ENCODE measurements at places on chromosomes 7 and 10. TPM values are rescaled to one million over a fixed set of nuclear protein-coding genes. Genes with fewer than 3 reads are reported as not detected.

DNA sequence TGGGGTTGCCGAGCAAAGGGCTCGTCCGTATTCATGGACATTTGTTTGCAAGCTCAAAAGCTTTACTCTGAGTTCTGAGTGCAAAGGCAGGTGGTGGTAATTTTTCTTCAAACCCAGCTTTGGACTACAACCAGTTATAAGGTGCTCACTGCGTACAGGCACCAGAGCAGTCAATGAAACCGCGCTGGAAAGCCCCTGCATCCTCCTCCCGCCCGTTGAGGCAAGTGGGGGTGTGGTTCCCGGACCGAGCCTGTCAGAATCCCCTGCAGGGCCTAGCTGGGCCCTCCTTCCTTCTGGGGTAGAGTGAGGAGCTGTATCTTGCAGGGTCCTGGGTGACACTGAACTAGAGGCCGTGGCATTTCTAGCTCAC lies 22.3 kb downstream of the AMZ1 start:
- no peak for DNase-seq

GRCh38 chr10:33774857-33775256 lies 440.4 kb upstream of the NRP1 start:
- DNase-seq, result no peak

DNA sequence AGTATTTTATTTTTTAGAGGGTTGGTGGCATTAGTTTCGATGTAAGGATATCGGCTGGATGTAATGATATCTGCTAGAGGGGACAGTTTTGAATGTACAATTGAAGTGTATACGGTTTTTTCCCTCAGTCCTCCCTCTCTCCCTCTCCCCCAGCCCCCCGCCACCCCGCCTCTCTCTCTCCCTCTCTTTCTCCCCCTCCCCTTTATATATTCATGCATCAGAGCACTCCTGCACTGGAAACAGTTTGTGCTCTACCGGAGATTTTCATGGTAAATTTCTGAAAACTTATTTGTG lies 1.6 kb downstream of the GLCCI1 start:
- no peak for DNase-seq

DNA sequence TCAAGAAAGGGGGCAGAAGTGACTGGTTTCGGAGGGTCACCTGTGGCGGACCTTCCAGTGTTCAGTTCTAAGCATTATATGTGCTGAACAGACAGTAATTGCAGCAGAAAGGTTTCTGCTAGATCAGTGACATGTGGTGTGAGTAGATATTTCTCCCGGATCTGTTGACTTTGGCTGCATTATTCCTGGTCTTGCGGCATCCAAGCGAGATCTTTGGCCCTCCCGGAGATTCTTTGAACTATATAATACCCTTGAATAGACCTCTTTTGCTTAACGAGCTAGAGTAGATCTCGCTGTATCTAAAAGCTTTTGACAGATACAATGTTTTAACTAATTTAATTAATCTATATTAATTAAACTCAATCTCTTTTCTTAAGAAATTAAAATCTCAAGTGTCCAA lies 99.8 kb downstream of the PTN start:
- no peak for DNase-seq

DNA sequence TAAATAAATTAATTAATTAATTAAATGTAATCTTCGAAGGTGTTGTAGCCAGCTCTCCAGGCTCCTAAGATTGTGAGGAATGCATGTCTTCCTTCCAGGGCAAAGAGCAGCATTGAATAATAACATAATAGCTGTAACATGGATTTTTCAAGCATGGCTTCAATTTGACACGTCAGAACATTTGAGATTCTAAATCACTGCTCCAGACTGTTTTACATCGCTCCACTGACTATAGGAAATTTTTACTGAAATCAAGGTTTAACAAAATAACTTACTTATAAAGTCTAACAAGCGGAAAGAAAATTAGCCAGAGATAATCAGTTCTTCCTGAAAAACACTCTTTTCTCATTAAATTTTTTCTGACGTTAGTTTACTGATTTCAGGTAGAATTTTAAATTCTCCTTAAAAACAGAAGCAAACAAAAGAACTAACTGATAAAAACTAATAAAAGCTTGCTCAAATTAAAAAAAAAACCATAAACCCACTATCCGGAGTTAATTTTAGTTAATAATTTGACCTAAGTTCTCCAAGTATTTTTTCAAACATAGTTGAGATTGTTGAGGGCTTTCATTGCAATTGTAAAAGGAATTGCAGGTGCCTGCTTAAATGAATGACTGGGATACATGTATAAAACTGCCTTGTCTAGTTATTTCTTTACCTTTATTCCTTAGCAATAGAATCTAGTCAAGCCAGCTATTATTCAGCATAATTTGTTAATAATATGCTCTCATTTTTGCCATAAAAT lies 51.2 kb upstream of the SGCE start:
- DNase-seq, result no peak

DNA sequence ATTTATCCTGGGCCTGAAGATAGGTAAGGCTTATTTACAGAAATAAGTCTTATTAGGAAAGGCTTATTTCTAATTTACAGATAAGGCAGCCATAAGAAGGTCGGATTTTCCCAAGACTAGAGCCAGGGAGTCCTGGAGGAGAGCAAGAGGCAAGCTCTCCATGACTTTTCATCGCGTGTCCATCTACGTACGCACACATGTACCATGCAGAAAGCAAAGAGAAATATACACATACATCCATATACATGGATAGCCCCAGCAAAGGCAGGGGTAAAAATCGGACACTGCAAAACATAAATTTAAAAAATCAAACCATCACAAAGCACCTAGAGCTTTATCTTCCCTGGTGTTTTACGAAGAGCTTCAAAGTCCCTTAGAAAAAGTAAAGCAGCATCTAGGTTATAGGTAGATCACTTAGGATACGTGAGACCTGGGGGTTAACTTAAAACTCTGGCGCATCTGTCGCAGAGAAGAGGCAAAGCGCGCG lies 25.8 kb upstream of the ZRANB1 start:
- peak; percentile 32 for DNase-seq

DNA sequence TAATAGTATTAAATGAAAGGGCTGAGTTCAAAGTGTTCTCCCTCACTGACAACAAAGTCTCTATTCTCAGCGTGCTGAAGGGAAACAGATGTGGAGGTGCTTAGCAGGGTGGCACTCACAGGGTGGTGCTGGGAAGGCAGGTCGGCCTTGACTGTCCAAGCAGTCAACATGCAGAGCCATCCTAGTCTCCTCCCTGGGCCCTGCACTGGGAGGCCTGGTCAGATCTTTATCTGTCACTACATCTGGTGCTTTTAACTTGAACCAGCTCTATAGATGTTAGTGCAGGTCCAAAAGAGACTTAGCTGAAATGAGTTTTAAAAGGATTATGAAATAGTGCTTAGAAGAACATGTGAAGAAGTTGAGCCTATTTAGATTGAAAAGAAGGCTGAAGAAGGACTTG lies 82.1 kb downstream of the AVL9 start:
- no peak for DNase-seq

GRCh38 chr7:115009736-115010440 lies 88.0 kb downstream of the MDFIC start:
- DNase-seq, result peak; percentile 92

GRCh38 chr10:3812141-3812540 lies 27.1 kb upstream of the KLF6 start:
- DNase-seq, result no peak

DNA sequence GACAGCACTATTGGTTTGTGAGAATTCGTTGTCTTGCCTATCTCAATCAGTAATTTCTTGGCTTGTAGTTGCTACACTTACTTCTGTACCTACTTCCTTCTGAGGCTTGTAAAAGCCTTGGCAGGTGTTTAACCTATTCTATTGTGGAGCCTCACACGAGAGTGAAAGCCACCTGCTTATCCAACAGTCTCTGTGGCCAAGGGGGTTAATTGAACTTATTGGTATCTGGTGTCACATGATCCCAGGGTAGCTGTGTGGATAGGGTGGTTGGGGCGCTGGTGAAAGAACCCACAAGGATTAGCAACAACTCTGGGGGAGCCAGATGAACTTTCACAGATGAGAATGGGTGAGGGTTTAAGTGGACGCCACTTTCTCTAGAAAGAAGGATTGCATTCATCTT lies 13.9 kb upstream of the ATP6V0E2 start:
- no peak for DNase-seq

DNA sequence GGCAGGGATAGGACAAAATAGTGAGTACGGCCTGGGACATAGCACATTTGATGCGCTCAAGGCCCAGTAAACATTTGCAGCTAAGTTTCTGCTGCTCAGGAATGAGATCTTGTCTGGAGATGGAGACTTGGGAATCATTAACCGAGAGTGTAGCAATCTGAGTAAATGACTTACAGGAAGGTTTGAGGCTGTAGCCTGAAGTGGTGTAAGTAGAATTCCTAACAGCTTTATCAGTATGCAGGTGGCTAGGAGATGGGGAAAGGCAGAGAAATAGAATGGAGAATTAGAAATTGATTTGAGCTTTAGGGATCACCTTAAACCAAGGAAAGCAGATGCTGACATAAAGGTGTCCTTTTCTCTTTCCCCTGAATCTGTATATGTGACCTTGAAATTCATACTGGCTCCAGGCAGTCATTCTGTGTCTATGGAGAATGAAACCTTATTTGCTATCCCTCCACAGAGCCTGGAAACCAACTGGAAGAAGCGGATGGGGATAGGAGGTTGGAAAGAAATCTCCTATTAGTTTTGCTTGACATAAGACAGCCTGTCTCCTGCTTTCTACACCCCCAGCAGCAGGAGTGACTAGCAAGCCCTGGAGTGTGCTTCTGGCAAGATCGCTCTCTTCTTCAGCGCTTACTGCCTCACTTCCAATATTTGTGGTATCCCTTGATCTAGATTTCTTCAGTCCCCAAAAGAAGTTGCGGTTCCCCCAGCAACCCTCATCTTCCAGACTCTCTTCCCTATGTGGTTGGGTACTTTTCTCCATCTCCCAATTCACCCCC lies 6.4 kb upstream of the PON2 start:
- no peak for DNase-seq

DNA sequence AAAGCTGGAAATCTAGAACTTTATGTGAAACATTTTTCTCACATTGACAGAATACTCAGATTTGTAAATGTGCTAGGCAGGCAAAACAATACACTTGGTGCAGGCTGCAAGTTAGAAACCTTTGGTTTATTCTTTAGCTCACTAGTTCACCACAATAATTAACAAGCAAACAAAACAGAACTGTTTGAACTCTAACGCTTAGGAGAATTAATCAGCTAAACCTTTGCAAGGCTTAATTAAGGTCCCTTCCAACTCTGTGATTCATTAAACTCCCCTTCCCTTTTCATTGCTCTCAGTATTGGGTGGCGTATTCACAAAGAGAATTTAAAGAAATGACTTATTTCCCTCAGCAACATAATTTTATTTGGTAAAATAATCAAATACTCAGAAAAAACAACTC lies 99.0 kb downstream of the PON1 start:
- no peak for DNase-seq

DNA sequence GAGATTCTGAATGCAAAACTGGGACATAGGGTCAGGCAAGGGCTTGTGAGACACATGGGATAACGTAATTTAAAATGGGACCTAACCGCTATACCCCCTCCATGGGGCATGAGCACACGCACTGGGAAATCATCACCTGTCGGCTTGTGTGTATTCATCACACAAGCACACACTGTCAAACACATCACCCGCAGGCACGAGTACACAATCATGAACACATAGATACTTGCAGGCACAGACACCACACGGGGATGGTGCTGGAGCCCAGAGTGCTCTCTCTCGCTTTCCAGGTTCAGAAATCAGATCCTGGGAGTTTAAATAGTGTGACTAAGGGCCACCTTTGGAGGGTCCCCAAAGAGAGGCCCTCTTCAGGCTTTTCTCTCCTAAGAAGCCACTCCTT lies 19.6 kb upstream of the TLX1 start:
- DNase-seq, result no peak

DNA sequence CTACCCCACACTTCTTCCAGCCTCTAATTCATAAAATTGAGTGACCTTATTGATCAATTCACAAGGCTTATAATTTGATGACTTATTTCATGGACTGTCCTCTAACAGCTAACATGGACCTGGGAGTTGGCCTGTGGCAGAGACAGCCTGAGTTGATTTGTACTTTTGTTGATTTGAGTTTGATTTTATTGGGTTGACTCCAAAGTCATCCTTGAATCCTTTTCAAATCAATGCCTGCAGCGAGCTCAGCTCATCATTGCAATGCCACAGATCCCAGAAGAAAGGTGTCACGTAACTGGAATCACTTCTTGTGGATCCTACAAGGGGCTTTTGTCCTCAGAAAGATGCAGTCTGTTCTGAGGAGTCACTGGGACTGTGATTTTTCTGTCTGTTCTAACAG lies 138.0 kb downstream of the CAMK1D start:
- no peak for DNase-seq

- no peak for DNase-seq
Observed at GRCh38 chr7:100221231-100221718, 1.5 kb downstream of the PVRIG start.

DNA sequence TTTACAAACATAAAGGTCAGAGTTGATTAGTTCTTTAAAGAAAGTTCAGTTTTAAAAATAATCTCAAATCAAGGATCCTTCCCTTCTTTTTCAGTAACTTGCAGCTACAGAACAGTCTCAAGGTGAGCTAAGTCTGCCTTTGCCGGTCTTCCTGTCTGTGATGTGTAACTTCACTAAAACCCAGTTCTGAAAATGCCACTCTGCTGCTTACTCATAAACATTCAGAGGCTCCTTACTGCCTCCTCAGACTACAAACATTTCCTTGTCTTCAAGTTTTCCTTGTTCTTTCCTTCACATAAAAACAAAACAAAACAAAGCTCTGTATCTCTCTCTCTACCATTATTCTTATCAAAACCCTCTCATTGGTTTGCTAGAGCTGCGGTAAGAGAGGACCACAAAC lies 128.7 kb downstream of the ETV1 start:
- DNase-seq, result no peak

GRCh38 chr7:24781106-24781505 lies 23.8 kb upstream of the GSDME start:
- no peak for DNase-seq

GRCh38 chr7:22193450-22193983 lies 163.4 kb downstream of the RAPGEF5 start:
- DNase-seq, result peak; percentile 62

DNA sequence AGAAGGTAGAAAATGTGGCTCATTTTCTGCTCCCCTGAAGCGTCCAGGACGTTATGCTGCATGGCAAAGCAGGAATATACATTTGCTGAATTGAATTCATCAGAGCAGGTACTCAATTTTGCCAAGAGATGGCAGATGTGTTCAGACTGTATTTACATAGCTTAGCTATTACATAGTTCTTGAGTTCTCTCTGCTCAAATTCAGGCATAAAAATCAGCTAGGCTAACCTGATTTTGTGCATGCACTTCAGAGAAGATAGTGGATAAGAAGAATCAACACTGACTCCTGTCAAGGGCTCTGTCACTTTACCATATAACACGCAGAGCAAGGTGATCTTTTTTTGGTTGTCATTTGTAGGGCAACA lies 209.2 kb upstream of the FAM3C start:
- DNase-seq, result peak; percentile 12

Gene ADRA2A
- total RNA-seq, result under 0.01 TPM

Gene FAM25G
- not detected for total RNA-seq

Gene IL2RA
- total RNA-seq, result not detected

Gene PTPRE
- 1.8 TPM for total RNA-seq

Gene HMX3
- total RNA-seq, result not detected

Gene WEE2
- total RNA-seq, result not detected

Gene COL28A1
- total RNA-seq, result under 0.01 TPM

All from fibroblast of lung (primary cell).